ENCODE measurements at places on chromosomes 2 and 18.

- DNase-seq, result no peak
These were observed 20.4 kb downstream of the TTC32 start for GRCh38 chr2:19881221-19881907.

DNA sequence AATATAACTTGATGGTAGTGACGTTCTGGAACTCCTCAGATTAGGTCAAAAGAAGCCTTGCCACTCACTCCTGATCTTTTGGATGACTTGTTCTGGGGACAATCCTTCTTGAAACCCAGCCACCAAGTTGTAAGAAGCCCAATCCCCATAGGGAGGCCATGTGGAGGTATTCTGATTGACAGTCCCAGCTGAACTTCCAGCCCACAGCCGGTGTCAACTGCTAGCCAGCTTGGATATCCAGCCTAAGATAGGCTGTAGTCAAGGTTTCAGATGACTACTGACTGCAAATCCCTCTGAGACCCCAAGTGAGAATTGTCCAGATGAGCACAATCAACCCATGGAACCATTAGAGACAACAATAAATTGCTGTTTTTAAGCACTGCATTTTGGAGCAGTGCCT, 31.4 kb downstream of the EIF2AK2 start:
- DNase-seq, result no peak

GRCh38 chr2:45194596-45194995, 185.3 kb upstream of the SIX2 start:
- DNase-seq, result no peak

DNA sequence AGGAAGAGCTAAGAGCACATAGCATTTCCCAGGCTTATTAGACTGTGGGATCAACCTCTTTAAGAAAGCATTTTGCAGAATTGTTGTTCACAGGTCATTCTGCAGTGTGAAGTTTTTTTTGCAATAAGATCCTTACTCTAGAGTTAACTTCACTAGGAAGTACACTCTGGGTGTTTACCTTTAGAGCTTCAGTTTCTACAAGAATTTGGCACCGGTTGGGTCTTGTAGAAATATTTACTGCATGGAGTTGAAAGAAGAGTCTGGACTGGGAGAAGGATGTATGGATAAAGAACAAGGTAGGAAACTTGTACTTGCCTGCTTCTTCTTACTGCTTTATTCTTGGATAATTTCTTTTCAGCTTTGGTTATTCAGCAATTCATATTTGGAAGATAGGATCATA, 944.9 kb upstream of the GYPC start:
- DNase-seq, result no peak

DNA sequence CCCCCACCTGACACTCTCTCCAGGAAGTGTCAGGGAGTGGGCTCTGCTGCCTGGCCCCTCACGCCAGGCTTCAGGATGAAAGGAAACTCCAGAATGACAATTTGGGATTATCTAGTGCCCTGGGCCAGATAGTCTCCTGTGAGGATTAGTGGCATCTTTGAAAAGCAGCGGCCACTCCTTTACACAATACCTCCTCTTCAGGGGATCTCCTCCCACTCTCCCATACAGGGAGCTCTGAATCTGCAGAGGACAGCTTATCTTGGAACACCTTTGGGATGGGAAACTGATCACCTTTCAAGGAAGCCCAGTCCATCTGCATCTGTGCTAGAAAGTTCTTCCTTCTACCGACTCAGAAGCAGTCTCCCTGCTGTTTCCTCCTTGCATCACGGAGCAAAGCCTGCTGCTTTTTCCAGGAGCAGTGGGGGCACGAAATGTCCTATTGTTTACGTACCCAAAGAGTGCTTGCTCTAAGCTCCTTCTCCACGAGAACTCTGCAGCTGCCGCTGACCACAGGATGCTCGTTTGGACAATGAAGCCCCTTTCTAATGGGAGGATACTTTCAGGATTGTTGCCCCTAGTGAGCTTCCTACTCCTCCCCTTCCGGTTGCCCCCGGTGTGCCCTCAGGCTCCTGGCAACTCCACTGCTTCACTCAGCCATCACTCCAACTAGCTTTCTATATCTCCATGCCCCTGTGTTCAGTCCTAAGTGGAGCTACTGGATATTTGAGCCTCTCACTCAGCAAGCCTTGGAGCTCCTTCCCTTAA, 31.5 kb downstream of the SIX3 start:
- no peak for DNase-seq

DNA sequence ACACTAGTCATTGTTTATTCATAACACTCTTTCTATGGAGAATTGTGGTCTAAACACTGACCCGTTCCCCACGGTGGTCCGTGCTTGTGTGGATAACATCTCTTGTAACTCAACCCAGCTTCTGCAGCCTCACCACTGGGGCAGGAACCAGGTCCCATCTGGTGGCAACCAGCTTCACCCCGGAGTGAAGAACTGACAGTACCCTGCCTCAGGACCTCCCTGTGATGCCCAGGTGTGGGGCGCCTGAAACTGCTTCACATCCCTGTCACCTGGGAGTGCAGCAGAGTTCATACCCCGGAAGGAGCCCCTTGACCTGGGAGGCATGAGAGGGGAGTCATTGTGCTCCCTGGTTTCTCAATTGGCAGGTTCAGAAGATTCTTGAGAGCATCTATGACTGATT, 81.1 kb downstream of the LONRF2 start:
- no peak for DNase-seq

GRCh38 chr2:160409480-160409879, 84.1 kb downstream of the RBMS1 start:
- no peak for DNase-seq

DNA sequence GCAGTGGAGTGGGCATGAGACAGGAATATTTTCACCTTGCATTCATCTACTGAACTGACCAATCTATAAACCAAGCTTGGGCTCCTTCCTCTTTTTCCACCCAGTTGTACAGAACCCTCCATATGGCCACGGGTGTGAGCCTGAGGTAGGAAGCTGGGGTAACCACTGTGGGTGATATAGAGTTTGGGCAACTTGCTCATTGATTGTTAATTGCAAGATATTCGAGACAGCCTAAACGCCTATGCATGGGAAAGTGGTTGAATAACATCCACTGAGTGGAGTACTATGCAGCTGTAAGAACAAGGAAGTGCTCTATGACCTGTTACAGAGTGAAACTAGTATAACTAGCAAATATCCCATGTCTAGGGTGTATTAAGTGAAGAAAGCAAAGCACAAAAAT, 7.3 kb upstream of the VAPA start:
- no peak for DNase-seq

All from stimulated activated CD4-positive, alpha-beta T cell treated with anti-CD3 and anti-CD28 coated beads, Interleukin-12 subunit alpha, Interleukin-12 subunit beta, amount 100 ng/mL, for 24 hours (primary cell).